ENCODE measurements at places on chromosomes 1 and 21.

GRCh38 chr1:210883821-210884220, 250.1 kb downstream of the KCNH1 start:
- DNase-seq = peak; percentile 65

DNA sequence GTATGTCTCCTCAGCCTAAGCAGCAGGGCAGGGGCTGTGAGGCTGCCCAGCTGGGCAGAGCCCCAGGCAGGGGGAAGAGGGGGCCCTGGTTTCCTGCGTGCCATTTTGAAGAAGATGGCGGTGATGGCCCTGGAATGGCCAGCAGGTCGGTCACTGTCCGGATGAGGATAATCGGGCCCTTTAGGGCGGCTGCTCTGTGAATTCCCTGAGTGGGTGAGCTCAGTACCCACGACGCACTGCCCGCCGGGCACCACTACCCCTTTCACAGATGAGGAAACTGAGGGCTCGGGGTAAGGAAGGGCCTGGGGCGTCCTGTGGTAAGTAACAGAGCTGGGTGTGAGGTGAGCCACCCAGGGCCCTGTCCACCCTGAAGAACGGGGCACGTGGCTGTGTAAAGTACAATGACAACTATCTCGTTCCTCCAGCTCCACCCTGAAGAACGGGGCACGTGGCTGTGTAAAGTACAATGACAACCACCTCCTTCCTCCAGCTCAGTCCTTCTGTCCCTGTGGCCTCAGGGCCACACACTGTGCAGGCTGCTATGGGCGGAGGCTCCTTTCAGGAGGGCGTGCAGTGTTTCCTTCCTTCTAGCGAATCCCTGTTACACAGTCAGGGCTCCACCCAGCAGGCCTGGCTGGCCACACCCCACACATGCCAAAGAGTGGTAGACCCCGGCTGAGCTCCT, 23.2 kb downstream of the ITGB2 start:
- DNase-seq = no peak

GRCh38 chr21:45736690-45737484, 93.4 kb downstream of the PCBP3 start:
- DNase-seq = no peak

GRCh38 chr1:158422212-158422611, 3.8 kb downstream of the OR10K2 start:
- no peak for DNase-seq

- no peak for DNase-seq
Observed at GRCh38 chr21:14541841-14542490, 4.1 kb downstream of the SAMSN1 start.

- DNase-seq = peak; percentile 98
Observed at GRCh38 chr21:17921579-17922530, 102.7 kb upstream of the C21orf91 start.

DNA sequence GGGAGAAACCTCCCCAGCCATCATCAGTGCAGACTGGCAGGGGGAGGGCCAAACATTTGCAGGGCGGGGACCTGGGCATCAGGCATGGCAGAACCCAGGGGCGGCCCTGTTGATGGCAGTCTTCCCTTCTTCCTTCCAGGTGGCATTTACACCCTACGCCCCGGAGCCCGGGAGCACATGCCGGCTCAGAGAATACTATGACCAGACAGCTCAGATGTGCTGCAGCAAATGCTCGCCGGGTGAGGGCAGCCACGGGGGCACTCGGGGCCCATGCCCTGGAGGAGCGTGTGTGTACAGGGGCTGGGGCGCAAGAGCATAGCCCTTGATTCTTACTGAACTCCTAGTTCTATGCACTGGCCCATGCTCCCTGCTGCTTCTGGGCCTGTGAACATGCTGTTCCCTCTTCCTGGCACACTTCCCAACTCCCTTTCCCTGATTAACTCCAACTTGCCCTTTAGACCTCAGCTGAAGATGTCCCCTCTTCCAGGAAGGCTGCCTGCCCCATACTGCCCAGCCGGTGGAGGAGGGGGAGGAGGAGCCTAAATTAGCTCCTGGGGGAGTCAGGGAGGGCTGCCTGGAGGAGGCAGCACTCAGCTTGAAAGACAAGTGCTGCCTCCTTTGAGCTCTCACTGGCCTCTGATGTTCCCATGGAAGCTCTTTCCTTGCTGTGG, 22.0 kb downstream of the TNFRSF1B start:
- no peak for DNase-seq

GRCh38 chr1:151457911-151458801, 1.1 kb downstream of the POGZ start:
- DNase-seq = peak; percentile 73

DNA sequence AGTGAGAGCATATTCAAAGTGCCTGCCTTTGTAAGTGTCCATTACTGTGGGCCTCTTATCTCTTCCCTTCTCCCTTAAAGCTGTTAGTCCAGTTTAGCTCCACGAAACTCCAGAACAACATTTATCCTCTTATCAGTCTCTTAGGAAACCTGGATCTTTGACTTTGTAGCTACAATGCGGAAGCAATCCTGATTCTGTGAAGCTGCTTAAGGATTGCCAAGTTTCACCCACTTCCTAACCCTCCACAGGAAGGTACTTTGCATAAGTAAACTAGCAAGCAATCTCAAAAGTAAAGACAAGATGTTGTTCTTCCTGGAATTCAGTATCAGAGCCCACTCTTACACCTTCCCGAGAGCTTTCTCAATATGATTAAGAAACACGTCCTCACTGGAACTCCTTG, 164.9 kb upstream of the USP25 start:
- DNase-seq = no peak

DNA sequence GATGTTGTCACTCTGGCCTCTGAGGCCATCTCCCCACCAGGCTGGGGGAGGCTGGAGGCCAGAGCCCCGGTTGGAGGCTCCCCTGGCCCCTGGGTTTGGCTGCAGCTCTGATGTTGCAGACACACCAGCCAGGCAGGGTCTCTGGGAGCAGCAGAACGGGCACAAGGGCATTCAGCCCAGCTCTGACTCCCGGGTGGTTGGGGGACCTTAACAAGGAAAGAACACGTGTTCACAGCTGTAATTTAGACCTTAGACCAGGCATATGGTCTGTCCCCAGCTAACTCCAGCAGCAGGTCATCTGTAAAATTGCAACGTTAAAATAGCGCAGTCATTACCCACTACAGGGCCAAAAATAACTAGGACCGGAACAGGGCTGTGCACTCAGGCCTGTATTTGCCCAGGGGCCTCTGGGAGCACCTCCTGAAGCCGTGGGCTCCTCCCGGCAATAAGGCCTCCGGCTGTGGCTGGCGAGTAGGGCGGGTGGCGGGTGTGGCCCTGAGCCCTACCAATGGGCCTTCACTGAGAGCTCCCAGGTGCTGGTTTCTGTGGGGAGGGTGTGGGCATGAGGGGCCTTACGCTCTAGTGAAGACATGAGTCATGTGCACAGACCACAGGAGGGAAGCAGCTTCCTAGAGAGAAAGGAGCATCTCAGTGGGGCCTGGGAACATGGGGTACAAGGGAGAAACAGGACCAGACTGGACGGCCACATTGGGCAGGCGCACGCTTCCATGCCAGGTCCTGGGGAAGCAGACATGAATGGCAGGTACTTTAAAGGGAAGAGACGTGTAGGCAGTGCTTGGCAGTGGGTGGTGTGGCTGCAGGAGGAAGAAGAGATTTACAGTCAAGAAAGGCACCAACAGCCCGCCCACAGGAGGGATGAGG, 6.1 kb downstream of the LDLRAP1 start:
- DNase-seq = peak; percentile 82

- DNase-seq = no peak
Observed at GRCh38 chr21:15160136-15160535, 95.3 kb upstream of the NRIP1 start.

- DNase-seq = no peak
Observed at GRCh38 chr1:41580520-41581172, 96.2 kb upstream of the EDN2 start.

DNA sequence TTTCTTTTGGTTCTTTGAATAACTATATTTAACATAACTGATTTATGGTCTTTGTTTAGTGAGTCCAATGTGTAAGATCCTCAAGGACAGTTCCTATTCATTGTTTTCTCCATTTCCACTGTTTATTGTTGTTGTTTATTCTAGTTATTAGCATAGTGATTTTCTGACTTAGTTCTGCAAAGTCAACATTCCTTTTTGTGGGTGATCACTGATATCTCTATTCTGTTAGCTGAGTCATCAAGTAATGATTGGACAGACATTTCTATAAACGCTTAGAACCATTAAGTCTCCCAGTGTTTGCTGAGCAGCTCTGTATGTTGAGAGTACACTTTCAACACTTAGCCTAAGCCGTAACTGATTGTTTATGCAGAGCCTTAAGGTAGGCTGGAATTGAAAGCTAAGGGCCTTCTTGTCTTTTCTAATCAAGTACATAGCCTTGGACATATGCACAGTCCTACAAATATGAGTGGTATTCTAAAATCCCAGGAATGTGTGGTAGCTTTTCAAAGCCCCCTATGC, 87.1 kb downstream of the SLC5A9 start:
- no peak for DNase-seq

- DNase-seq = peak; percentile 27
Observed at GRCh38 chr1:210222340-210223006, 10.1 kb upstream of the SERTAD4 start.

- peak; percentile 45 for DNase-seq
Observed at GRCh38 chr1:42176902-42177519, 12.5 kb upstream of the GUCA2A start.

- DNase-seq = no peak
Observed at GRCh38 chr1:107933736-107934135, 31.2 kb downstream of the VAV3 start.

- DNase-seq = no peak
Observed at GRCh38 chr1:50157306-50157941, 48.7 kb downstream of the ELAVL4 start.

DNA sequence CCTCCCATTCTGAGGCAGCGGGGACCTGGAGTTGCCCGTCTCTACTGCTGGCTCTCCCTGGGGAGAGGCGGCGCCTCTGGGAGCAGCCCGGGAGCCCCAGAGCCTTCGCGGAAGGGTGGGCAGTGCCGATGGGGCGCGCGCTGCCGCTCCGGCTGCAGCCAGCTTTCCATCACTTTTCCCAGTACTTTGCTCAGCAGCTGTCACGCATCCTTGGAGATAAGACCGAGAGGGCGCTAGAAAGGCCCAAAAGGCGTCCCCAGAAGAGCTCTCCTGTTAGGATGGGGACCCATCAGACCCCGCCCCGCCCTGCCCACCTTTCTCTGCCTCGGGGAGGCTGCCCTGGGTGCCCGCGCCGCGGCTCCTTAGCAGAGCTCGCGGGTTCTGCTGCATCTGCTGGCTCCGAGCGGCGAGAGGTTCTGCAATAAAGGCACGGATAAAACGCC, 534 bp downstream of the KCNH1 start:
- no peak for DNase-seq

DNA sequence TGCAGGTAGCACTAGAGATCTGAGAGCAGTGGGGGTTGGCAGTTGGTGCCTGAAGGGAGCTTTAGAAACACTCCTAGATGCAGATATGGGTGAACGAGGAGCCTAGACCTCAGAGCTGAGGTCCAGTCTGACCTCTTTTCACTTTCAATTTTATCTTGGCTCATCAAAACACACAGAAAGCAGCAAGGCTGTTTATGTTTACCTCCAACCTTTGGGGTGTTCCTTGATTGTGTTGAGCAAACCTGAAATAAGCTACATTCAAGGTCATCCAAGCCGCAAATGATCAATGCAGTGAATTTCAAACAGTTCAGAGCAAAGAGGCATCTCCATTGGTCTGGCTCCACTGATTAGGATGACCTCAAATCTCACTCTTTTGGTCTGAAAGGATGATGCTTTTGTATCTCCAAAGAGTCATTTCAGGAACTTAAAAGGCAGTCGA, 1.3 kb downstream of the LY9 start:
- no peak for DNase-seq

DNA sequence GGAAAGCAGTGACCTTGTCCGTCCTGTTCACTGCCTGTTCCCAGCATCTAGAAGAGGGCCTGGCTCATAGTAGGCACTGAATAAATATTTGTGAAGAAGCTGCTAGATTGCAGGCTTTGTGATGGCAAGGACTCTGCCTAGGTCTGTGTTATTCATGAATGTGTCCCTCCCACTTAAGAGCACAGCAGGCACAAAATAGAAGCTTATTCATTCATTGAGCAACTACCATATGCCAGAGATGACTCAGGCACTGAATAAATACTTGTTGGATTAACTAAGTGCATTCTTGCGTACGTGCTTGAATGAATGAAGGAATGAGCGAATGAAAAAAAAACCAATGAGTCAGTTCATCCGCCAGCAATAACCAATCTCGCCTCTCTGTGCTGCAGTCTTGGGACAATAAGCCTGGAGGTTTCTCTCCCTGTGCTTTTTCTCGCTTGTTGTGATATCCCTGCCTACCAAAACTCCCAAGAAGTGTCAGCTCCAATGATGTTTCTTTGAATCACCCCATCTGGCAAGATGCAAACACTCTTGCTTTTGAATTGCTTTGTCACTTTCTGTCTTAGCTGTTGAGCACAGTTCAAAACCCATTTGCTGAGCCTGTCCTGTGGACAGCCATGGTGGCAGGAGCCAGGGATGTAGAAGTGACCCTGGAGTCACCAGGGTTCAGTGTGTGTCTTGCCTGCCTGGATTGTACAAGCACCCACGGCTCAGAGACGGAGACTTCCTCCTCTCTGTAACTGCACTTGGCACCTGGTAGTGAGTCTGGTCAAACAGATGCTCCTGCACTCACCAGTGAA, 143.9 kb downstream of the KAZN start:
- DNase-seq = peak; percentile 99

DNA sequence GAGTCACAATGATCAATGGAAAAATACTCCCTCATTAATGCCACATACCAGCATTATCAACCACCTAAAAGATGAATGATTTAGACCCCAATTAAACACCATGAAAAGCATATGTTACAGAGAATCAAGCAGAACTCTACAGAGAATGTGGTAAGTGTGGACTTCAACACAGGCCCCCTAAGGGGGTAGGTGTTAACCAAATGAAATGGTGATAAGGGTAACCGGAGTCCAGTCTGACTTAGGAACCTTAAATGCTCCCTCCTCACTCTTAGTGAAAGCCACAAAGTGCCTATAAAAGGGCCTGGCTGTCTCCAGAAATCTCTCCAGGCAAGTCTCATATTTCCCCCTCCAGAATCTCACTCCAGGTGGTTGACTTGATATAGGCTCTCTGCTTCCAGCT, 149.2 kb upstream of the FOXD3 start:
- DNase-seq = no peak

DNA sequence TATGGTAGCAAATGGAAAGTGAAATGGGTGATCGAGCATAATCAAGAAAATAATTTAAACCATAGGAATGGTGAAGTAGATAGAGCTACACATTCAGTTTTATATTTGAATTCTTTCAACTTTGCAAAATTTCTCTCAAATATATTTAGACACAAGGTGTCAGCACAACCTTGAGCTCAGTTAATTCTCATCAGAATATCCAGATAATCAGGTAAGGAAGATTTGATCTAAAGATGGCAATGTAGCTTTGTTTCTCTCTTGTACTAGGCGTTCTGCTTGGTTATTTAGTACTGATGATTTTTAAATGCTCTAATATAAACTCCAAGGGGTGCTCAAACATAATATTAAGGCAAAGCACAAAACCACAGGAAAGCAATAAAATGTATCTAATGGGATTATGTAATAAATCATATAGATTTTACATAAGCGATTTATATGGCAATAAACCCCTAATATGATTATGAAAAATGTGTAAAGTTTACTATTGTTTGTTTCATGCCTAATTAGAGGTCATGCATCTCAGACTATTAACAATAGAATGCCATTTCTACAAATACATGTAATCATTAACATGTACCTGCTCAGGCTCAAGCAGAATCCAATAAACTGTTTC, 32.4 kb upstream of the SERTAD4 start:
- no peak for DNase-seq
